Gastroesophageal sphincter (tissue), 4 donors: ENCODE measurements at places on chromosomes 1 and 21. TPM values are rescaled to one million over a fixed set of nuclear protein-coding genes. Genes with fewer than 3 reads are reported as not detected.

AMY2B gene
- 36.7 TPM for total RNA-seq

- H3K36me3 ChIP-seq, result no peaks in the 10 kb centered on the region
- H3K4me3 ChIP-seq, result peak overlapping the region; percentile 41
- H3K4me1 ChIP-seq, result peaks cover 11% of the 10 kb centered on the region
- no peak overlapping the region for H3K27ac ChIP-seq
- H3K27me3 ChIP-seq, result peaks cover 15% of the 10 kb centered on the region
- no peak for ATAC-seq
Measured at GRCh38 chr1:181190364-181191035, 102.0 kb downstream of the IER5 start.

DNA sequence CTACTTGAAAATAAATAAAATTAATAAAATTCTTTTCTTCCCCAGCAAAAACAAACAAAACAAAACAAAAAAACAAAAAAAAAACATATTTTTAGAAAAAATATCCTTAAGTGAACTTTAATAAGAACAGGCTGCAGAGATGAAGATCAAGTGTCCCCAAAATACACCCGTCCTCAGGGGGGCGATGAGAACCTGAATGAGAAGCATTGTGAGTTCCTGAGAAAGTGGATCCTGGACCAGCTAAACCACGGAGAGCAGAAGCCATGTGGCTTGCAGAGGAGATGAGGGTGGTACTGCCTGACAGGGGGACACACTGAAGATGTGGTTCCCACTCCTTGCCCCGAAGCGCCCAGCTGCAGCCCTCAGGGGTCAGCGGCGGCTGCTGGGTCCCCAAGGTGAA lies 89.3 kb downstream of the ITPKB start:
- H3K4me1 ChIP-seq, result no peaks in the 10 kb centered on the region
- ATAC-seq, result no peak
- no peak overlapping the region for H3K27ac ChIP-seq
- H3K36me3 ChIP-seq, result peaks cover 40% of the 10 kb centered on the region
- no peak overlapping the region for H3K4me3 ChIP-seq

- H3K36me3 ChIP-seq, result no peaks in the 10 kb centered on the region
- H3K27ac ChIP-seq, result no peak overlapping the region
- no peak overlapping the region for H3K4me3 ChIP-seq
- H3K27me3 ChIP-seq, result no peaks in the 10 kb centered on the region
- ATAC-seq, result no peak
Measured at GRCh38 chr1:81463936-81464837, 336.5 kb upstream of the ADGRL2 start.

GRCh38 chr1:210707300-210708240 lies 378.9 kb downstream of the HHAT start:
- no peak for ATAC-seq
- H3K36me3 ChIP-seq, result no peaks in the 10 kb centered on the region
- H3K27me3 ChIP-seq, result no peaks in the 10 kb centered on the region
- H3K4me1 ChIP-seq, result no peaks in the 10 kb centered on the region
- H3K4me3 ChIP-seq, result no peak overlapping the region
